HFF-Myc (cell line): ENCODE measurements at places on chromosomes 6 and 20.

GRCh38 chr6:35080821-35081425, 60.2 kb downstream of the TCP11 start:
- no peak for DNase-seq

DNA sequence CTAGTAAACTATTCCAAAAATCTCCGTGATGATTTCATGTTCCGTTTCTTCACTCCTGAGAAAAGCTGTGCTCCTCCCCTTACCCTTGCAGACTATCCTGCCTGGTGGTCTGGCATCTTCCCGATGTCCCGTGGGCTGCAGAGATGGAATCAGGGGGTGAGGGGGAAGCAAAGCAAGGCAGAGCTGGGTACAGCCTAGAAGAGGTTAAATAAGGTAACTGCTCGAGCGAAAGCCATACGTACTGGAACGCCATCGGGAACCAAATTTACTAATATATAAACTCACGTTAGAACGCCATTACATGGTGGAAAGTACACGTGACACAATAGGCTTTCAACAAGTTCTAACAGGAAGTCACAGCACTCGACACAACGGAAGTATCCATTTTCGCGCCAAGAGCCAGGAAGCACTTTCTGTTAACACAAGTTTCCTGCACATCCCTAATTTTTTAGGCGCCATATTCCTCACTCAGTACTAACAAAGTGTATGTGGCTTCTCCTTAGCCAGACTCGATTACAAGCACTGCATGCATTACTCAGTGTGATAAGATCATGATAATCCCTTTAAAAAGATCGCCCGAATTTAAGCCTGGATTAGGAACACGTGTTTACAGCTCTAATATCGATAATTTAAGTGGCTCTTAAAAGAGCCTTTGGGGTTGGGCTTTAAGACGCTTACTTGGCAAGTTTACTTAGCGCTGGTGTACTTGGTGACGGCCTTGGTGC, 101.6 kb upstream of the PRSS16 start:
- DNase-seq, result peak; percentile 91

DNA sequence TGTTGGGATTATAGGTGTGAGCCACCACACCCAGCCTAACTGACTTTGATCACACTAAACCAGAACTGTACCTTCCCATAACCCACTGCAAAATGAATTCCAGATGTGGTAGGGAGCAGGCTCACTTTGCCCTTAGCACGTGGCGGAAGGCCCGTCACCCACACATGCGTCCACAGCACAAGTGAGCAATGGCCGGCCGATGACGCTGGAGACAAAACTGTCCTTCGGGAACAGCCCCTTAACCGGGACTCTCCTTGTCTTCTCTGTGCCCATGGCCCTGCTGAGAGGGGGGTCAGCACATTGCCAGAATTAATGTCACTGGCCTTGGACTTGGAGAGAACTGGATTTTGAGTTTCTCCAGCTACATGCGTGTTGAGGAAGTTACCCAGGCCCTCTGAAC, 107.2 kb downstream of the TOX2 start:
- DNase-seq, result no peak

DNA sequence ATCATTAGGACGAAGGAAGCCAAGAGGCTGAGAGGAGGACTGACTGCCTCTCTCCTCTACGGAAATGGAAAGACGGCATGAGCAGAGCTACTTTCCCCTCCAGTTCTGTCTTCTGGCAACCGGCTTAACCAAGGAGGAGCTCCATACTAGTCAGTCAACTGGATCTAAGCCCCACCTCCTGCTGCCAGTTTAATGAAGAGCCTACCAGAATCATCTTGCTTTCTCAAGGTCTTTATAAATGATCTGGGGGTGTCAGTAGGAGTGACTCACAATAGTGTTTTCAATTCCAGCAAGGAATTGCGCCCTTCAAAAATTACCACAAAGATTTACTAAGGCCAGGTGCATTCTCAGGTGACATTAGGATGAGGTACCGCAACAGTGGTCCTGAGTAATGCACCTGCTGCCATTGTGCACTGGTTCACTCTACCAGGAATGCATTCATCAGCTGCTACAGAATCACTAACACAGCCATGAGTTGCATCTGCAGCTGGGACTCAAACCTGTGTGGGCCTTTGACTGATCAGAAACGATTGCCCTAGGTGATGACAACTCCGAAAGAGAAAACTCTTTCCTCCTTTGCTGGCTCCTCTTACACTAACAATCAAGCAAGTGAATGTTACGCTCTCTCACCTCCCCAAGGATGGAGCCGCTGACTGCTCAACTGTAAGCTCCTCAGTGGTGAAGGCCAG, 2.8 kb downstream of the UQCC2 start:
- DNase-seq, result no peak

DNA sequence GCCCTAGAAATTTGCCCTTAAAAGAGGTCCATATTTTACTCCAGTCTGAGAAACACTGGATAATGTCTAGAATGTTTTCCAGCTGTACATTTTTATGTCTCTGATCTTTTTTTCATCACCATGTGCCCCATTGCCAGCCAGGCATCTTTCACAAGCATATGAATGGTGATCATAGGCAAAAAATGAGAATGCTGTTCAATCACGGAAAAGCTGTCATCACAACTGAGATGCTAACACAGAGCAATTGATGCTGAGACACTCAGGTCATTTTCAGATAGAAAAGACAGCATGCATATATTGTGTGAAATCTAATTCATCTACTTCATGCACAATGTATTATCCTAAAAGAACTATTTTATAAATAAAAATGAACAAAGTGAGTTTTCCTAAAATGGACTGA, 41.6 kb downstream of the CGA start:
- DNase-seq, result no peak

DNA sequence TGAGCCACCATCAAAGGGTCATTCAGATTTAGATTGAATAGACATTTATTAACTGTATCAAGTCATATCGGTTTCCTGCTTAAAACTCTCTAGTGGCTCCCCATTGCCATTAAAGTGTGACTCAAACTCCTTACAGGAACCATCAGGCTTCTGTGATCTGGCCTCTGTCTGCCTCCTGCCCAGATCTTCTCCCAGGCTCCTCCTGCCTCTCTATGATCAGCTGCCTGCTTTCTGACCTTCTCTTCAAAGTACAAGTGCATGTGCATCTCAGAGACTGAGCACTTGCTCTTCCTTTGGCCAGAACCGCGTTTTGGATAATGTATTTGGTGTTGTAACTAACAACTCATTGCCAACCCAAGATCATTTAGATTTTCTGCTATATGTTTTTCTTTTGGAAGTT, 52.7 kb downstream of the IL20RA start:
- no peak for DNase-seq
